HCEC 1CT (cell line): ENCODE measurements at places on chromosomes 6 and 20.

DNA sequence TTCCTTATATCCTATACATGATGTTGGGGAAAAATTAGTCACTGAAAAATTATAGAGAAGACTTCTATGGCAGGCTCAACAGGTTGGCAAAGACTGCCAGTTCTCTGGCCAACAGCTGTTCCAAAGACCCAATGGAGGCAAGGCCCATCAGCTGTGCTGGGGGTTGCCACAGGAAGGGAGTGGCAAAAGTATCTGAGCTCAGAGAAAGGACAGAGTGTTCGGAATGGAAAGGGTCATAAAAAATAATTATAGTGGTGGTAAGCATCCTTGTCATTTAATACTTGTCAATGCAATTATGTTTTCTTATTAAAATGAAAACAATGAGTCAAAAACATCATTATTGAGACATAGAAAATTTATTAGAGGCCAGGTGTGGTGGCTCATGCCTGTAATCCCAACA is 36.1 kb downstream of the FASTKD5 start:
- no peak for DNase-seq

GRCh38 chr20:51994751-51995417 is 192.6 kb upstream of the SALL4 start:
- DNase-seq = no peak

- peak; percentile 71 for DNase-seq
These were observed 14.7 kb downstream of the HLA-F start for GRCh38 chr6:29737707-29738630.

DNA sequence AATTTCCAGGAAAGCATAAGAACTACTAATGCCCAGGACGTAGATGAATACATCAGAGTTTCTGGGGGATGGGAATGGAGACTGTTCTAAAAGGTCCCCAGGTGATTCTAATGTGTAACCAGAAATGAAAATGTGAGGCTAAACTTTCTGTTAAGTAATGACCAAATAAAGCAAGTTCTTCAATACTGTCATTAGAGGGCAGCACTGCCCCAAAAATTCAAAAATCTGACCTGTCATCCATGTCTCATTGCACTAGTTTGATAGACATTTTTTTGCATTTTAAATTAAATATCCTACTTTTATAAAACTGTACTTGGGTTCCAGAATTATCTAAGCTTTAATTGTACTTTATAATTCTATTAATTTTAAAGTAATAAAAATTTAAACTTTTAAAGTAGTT is 94.9 kb downstream of the RFX6 start:
- DNase-seq = peak; percentile 33

DNA sequence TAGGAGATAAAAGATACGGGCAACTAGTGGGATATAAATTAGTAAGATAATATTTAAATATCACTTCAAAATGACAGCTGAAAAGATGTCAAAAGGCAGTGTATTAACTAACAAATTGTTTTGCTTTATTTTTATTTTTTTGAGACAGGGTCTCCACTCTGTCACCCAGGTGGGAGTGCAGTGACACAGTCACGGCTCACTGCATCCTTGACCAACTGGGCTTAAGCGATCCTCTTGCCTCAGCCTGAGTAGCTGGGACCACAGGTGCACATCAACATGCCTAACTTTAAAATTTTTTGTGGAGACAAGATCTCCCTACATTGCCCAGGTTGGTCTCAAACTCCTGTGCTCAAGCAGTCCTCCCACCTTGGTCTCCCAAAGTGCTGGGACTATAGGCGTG is 5.9 kb downstream of the ZNF292 start:
- no peak for DNase-seq

DNA sequence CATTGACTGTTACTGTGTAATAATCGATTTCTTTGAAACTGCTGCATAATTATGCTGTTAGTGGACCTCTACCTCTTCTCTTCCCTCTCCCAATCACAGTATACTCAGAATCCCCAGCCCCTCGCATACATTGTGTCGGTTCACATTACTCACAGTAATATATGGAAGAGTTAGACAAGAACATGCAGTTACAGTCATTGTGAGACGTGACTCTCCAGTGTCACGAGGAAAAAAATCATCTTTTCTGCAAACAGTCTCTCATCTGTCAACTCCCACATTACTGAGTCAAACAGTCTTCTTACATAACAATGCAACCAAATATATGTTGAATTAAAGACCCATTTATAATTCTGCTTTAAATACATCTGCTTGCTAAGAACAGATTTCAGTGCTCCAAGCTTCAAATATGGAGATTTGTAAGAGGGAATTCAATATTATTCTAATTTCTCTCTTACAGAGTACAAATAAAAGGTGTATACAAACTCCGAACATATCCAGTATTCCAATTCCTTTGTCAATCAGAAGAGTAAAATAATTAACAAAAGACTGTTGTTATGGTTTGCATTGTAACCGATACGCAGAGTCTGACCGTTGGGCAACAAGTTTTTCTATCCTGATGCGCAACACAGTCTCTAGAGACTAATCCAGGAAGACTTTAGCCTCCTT is 113.3 kb downstream of the TMEM242 start:
- no peak for DNase-seq
